ENCODE measurements at places on chromosomes 7 and 10.

DNA sequence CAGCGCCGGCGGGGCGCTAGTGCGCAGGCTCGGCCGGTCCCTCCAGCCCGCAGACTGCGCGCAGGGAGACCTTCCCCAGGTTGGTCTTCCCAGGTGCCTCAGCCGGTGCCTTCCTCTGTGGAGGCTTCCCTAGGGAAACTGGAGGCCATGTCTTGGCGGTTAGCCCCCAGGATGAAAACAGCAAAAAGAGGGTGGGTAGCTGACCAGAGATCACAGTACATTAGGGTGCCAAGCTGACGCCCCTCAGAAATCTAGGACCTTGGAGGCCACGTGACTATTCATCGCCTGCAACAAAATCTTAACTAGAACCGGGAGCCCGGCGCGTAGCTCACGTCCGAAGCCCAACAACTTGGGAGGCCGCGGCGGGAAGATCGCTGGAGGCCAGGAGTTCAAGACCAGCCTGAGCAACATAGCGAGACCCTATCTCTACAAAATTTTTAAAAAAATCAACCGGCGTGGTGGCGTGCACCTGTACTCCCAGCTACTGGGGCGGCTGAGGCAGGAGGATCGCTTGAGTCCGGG is 327 bp upstream of the FIS1 start:
- no peak for DNase-seq

DNA sequence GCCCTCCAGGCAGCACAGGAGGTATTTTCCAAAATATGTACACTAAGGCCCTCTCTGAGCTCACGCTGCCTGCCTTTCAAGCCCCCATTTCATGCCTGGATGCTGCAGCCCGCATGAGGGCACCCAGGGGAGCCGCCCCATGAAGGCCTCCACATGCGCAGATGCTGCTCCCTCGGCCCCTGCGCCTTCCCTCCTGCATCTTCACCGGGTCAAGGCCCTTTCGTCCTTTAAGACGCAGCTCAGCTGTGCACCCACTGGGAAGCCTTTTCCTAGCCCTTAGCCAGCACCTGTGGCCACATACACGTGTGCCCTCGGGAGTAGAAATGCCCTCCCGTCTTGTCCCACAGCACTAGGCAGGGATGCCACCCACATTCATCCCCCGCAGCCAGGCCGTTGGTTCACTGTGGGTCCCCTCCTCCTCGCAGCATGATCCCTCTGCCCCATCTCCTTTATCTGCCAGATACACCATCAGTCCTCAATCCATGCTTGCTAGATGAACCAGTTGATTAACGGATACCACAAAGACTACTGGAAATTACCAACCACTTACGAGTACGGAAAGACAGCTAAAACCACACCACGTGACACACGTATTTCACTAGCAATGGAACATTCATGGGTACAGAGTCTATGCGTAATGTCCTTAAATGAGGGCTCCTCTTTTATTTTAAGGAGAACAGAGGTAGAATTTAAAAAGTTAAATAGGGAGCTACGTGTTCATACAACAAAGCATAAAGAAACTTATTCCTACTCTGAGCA is 278.0 kb downstream of the TNS3 start:
- DNase-seq: no peak

DNA sequence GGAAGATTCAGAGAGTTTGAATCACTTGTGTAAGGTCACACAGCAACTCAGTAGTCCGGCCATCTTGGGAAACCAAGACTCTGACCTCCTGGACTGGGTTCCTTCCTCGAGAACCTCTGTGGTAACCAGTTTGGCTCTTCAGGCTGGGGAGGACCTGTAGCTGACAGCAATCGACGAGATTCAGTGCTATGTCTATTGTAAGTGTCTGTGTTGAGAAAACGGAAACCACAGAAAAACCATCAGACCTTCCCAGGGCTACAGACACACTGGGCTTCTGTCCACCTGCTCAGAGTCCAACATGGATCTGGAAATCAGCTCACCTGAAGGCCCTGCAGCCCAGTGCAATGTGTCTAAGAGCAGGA is 403.7 kb downstream of the RPS24 start:
- DNase-seq: no peak

DNA sequence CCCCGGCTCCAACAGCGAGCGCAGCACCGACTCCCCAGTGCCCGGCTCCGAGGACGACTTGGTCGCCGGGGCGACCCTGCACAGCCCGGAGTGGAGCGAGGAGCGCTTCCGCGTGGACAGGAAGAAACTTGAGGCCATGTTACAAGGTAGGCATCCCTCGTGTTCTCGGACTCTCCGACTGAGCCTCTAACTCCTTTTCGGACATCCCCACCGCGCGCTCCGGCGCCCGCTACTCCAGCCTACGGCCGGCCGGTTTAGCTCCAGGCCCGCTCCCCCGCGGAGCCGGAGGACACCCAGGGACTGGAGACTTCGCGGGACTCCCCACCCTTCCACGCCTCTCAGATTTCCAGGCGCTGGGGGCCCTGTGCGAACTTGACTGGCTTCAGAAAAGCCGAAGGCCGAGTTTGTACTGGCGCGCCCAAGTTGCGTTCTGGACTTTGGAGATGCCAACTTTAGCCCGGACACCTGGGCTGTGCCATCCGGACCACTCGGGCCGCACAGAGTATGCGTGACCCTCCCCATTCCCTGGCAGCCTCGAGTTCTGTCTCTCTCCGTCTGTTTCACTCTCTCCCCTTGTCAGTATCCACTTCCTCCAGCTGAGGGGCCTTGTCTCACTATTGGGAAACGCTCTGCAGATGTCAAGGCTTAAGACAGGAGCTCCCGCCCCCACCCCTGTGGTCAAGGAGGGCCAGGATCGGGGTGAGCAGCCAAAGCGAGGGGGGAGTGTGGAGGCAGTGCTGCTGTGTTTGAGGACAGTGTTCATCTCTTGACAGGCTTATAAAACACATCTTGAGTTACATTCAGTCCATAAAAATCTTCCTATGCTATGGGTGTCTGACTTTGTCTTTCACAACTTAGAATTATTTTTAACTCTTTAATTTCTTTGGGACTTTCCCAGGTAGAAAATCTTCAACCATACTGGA is 777 bp downstream of the BICC1 start:
- DNase-seq: no peak

DNA sequence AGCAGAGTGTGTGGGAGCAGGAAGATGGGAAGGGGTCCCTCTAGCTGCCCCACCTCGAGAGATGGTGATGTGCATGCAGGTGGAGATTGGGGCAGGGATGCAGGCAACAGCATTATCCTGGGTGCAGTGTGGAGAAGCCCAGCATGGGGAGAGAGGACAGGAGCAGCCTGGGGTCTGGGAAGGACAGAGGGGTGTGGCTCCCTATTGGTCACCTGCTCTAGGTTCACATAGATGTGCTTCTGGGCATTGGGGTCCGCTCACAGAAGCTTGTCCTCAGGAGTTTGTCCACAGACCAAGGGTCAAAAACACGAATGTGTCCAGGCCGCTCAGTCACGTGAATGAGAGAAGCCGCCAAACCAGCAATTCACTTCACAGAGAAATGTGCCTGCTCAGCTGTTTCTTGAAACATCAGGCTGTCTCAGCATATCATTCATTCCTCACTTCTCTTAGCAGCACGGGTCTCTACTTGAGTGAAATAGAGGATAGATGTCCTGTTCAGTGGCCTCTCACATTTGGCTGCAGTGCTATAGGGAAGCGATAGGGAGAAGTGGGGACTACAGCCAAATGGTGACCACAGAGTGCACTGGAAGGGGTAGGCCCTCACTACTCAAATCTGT is 11.5 kb upstream of the SLC29A3 start:
- DNase-seq: no peak

DNA sequence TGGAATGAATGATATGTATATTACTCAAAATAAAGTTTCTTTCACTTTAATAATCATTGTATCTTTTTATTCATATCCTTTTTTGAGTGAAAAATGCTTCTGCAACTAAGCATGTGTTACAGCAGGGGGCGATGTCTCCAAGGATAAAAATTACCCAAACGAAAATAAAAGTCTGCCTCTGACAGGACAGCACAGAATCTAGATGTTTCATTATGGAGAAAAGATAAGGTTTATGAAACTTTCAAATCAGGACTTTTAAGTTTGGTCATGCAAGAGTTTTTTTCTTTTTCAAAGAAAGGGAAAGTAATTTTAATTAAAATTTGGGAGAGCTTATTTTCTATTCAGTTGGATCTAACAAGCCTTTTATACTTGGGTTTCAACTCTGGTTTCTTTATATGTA is 48.4 kb downstream of the TES start:
- DNase-seq: no peak

DNA sequence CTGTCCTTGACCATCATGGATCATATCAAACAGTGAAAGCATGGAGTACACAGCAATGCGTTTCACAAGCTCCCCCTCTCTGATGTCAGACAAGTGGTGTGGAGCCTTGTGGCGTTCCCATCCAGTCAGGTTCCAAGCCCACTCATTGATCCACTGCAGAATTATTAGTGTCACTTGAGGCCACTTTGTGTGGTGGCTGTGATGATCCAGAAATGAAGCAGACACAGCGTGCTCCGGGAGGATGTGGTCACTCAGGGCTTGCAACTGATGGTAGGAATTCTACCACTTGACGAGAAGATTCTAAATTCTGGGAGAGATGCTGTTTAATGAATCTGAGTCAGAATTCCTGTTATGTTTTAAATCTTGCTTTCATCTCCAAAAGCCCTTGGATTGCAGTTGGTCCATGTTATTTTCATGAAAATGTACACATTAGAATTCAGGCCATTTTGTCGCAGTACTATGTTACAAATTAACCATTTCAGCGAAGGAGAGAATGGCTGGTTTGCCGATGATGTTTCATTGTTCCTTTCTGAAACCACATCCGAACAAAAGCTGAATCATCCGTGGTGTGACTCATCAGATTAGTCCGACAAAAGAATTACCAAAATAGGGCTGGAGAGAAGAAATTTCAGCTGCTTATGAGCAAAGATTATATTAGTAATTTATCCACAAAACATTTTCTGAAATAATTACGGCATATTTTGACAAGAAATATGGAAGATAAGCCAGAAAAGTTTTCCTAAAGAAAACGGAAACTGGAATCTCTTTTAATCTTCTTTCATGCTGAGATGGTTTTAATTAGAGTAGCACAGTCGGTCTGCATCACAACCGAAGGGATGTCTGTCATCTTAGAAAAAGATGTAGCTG is 48.1 kb downstream of the INSYN2A start:
- DNase-seq: no peak

GRCh38 chr7:85103357-85103756 is 83.5 kb downstream of the SEMA3D start:
- no peak for DNase-seq

GRCh38 chr10:113610631-113611601 is 52.9 kb downstream of the NRAP start:
- no peak for DNase-seq

GRCh38 chr7:137882261-137882668 is 35.5 kb upstream of the DGKI start:
- DNase-seq: no peak

GRCh38 chr10:79185067-79185774 is 116.5 kb downstream of the ZMIZ1 start:
- no peak for DNase-seq

DNA sequence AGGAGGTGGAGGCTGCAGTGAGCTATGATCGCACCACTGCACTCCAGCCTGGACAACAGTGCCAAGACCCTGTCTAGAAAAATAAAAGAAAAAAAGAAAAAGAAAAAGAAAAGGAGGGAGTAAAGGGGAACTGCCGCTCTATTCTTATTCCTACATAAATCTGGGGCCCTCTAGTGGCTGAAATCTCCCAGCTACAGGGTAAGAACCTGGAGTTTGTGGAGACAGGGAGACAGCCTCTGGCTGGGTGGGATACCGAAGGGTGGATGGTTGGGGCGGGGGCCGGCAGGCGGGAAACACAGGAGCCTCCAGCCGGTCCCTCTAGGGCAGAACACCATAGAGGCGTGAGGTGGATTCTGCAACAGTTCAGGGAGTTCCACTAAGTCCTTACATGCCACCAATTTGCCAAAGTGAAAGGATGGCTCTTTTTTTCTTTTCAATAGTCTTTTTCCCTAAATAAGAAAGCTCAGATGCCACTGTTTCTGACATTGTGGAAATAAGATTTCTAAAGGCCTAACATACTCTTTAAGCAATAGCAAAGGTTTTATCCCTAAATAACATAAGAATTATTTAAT is 117.3 kb downstream of the SVIL start:
- DNase-seq: no peak

- DNase-seq: no peak
Observed at GRCh38 chr7:30928254-30928872, 16.7 kb downstream of the AQP1 start.

DNA sequence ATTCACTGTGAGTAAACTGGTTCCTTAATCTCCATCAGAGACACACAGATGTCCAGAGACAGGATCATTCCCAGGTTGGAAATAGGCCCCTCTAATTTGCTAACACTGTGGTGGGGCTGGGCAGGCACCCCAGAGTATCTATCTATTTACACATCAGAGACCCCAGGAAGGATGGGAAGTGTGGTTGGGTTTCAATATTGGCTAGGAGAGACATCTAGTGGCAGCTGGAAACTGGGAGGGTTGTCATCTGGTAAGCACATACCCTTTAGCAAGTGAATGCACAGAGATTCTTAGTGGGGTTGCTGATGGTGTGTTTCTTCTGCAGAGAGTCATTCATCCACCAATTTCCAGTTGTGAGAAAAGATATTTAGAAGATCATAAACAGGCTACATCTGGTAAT is 36.0 kb upstream of the NRG3 start:
- DNase-seq: no peak

DNA sequence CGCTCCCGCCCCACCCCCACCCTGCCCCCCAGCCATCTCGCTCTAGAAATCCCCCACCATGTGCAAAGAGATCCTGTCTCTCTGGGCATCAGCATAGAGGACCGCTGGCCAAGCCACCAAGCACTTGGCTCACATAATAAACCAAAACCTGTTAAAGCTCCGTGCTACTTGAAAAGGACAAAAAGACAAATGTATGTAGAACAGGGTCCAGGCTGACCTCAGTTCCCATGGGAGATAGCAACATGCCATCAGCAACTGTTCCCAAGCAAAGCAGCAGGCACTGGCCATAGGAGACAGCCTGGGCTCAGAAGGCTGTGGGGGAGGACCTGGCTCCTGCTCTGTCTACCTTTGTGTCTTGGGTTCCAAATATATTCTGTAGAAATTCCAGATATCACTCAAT is 38.4 kb upstream of the GDF10 start:
- no peak for DNase-seq

- no peak for DNase-seq
Observed at GRCh38 chr7:96708872-96709271, 774 bp downstream of the SEM1 start.

- no peak for DNase-seq
Observed at GRCh38 chr7:102138676-102139075, 148.0 kb upstream of the SH2B2 start.

DNA sequence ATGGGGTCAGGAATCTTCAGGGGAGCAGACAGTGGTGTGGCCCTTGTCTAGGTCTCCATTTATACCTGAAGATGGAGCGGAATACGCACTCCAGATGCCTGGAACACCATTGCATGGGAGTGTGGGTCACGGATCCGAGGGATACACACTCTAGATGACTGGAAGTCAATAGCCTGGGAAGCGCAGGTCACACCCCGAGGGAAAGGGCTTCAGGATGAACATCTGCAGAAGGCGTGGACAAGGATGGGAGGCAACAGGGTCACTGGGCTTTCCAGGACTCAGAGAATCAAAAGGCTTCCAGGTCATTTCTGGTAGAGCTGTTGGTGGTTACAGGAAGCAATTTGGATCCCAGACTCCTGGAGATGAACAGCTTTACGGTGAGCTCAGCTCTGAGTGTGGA is 382.2 kb upstream of the KLF6 start:
- no peak for DNase-seq
